ENCODE measurements at places on chromosomes 3 and 15.

DNA sequence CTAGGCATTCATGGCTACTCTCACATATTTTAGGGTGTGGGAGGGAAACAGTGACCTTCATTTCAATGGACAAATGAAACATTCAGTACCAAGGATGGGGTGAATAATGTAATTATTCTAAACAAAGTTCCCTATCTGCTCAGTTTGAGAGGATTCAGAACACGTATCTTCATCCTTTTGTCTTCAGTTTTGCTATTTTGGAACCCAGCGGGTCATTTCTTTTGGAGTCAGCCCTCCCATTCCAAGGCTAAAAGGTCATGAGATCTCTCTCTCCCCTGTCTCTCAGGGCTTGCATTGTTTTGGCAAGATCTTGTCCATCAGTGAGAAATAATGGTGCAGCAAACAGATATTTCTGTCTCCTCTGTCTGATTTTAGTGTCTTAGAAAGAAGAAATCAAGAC is 16.3 kb upstream of the GATM start:
- no peak for DNase-seq

GRCh38 chr15:56371495-56372147 is 6.4 kb downstream of the TEX9 start:
- DNase-seq: no peak

- DNase-seq: peak; percentile 59
Measured at GRCh38 chr3:127831723-127832172, 9.4 kb upstream of the MGLL start.

DNA sequence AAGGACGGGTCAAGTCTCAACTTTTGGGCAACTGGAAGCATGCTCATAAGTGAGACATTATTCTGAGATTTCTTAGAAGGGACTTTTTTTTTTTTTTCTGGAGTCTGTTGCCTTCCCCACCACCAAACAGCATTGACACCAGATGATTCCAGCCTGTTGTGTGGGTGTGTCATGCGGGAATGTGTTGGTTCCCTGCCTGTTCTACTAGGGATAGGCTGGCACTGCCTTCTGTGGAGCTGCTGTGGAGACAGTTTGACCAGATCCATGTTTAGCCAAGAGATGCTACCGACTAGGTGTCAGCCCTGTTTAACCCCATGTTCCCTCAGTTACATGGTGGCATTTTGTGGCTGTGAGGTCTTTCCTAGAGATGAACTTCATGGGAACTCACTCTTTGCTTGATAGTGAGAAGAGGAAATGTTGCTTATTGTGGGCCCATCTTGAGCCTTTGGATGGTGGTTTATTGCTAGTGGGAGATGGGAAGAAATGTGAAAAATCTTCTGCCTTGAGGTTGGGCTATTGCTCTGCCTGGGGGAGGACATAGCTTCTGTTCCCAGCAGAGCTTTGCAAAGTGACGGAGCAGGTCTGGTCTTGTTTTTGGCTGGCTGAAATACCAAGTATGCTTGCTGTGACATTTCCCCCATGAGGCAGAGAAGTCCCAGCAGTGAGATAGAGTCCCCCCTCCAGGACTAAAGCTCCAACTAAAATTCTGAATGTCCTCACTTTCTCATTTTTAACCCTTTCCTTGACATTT is 31.3 kb downstream of the TRAK1 start:
- DNase-seq: no peak

- no peak for DNase-seq
Measured at GRCh38 chr3:112086875-112087524, 811 bp downstream of the C3orf52 start.

DNA sequence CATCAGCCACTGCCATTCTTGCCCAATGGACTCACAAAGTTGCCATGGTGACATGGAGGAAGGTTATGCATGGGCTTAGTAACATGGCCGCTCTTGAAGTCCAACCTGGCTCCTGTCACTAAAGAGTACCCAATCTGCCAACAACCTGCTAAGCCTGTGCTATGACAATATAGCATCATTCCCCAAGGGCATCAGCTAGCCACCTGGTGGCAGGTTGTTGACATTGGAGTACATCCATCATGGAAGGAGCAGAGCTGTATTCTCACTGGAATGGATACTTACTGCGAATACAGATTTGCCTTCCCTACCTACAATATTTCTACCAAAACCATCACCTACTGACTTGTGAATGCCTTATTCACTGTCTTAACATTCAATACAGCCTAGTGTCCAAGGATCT is 138.9 kb upstream of the RORA start:
- peak; percentile 10 for DNase-seq

- no peak for DNase-seq
Measured at GRCh38 chr15:38860674-38861073, 296.1 kb upstream of the RASGRP1 start.

DNA sequence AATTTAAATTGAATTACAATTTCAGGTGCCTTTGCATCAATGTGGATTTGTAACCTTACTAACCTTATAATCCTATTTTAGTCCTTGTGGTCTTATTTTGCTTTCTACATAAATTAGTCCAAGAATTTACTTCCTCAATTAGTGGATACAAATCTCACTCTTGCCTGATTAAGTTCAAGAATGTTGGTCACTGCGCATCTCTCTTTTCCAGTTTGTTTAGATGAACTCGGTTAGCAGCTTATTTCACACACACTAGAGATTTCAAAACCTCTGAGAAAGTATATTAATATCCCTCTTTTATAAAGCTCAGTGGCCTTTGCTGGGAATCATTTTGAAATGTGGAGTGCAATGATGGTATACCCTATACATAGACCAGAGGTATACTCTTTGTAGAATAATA is 243.4 kb downstream of the DTWD1 start:
- no peak for DNase-seq

DNA sequence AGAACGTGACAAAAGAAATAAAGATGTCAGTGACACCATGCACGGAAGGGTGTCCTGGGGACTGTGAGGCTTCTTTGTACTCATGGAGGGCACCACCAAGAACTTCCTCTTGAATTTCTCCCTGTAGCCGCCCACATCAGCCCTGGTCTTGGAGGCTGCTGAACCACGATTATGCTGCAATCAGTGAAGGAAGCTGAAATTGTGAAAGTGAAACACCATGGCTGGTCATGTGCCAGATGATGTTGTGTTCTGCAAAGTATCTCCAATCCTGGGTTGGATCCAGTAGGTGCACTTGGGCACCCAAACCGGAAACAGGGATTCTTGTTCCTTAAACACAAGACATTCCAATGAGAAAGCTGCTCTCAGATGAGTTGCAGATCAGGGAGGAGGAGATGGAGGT is 104.4 kb upstream of the GOLGA6L6 start:
- no peak for DNase-seq

GRCh38 chr3:186182850-186183249 is 74.0 kb upstream of the ETV5 start:
- no peak for DNase-seq

DNA sequence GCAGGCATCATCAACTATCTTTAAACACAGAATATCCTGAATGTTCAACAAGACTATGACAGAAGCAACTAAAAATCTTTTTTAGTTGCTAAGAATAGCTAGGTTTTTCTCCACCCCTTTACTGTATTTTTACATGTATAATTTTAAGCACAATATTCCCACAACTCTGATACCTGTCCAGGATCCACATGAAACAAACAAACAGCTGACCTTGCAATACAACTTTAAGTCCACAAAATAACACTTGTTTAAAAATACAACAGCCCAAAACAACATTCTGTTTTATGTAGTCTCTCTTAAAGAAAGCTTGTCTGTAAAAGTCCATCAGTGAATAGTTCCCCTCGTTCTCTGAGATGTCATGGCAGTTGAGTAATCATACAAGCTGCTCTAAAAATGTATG is 41.1 kb downstream of the IFT57 start:
- DNase-seq: no peak
